Fibroblast of skin of right quadriceps (primary cell): ENCODE measurements at places on chromosomes 5 and 9.
A peak's percentile ranks its signal among the peaks of the same experiment; 100 is the strongest.

DNA sequence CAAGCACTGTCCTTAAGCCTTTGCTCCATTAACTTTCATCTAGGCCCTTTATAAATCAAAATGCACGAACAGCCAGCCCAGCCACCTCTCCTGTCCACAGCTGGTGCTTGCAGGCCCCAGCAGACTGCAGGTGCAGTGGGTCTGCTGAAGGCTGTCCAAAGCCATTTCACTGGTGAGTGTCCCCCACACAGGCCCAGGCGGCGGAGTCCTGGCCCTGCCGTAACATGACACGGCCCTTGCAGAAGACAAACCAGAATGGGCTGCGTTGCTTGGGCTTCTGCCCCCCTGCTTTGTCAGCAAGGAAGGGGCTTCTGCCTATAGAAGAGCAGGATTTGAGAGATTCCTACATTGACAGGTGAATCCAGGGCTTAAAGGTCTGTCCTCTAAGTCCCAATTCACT, 188.6 kb downstream of the NR3C1 start:
- no peak for DNase-seq

GRCh38 chr5:74673011-74673790, 11.8 kb upstream of the HEXB start:
- DNase-seq: peak; percentile 44

GRCh38 chr5:38370358-38371100, 112.2 kb downstream of the EGFLAM start:
- no peak for DNase-seq

DNA sequence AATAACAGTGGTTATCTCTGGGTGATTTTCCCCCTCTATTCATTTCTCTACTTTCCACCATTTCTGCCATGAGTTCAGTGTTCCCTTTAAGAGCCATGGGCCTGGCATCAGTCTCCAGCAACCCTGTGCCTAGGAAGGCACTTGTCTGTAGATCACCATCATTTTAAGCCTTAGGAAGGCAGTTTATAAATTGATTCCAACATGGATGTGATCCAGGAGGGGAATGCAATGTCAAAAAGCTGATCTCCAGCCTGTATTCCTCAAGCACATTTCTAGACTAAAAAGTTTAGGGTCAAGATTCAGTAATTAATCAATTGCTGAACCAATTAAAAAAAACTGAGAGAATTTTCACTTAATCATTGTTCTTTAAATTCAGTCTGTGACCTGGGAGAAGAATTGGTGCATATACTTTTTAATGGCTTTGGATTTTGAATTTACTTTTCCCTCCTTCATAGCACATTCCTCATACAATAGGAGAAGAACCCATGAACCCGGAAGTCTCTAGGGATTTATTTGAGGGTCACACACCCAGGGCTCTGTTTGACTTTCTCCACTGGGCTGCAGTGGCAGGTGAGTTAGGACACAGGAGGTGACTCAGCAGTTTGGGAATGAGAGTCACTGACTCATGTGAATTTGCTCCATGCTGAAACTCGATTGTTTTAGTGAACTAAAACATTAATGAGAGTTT, 6.1 kb upstream of the ERMP1 start:
- peak; percentile 39 for DNase-seq
